ENCODE measurements at places on chromosomes 7 and 10.

DNA sequence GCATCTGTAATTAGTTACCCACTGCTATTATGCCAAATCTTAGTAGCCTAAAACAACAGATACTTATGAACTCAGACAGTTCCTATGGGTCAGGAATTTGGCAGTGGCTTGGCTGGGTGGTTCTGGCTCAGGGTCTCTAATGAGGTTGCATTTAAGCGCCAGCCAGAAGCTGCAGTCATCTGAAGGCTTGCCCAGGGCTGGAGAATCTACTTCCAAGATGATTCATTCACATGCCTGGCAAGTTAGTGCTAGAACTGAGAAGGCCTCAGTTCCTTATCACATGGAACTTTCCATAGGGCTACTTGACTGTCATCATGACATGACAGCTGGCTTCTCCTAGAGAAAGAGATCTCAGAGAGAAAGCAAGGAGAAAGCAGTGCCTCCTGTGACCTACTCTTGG, 121.3 kb downstream of the AVL9 start:
- DNase-seq: peak; percentile 91

DNA sequence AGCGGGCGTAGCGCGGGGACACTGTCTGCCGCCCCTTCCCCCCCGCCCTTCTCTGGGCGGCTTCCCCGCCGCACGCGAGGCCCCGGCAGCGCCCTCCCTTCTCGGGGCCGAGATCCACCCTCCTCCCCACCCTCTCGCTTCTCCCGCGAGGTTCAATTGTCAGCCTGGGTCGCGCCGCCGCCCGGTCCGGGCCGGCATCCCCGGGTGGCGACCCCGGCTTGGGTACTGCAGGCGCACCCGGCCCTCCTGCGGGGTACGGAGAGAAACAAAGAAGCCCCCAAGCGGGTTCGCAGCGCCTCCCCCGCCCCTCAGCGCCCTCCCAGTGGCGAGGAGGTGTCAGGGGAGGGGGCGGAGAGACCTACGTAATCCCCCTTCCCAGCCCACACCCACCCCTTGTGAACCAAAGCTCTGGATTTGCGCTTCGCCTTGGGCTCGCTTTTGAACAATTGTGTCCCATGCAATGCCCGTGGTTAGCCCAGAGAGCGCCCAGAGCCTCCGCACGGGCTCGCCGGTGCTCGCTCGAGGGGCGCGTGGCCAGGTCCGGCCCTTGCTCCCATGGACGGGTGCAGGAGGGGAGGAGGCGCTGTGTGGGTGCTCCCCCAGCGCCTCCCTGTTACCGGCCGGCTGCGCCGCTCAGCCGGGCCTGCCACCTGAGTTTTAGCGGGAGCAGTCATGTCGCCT, 634 bp downstream of the HECW1 start:
- peak; percentile 57 for DNase-seq

DNA sequence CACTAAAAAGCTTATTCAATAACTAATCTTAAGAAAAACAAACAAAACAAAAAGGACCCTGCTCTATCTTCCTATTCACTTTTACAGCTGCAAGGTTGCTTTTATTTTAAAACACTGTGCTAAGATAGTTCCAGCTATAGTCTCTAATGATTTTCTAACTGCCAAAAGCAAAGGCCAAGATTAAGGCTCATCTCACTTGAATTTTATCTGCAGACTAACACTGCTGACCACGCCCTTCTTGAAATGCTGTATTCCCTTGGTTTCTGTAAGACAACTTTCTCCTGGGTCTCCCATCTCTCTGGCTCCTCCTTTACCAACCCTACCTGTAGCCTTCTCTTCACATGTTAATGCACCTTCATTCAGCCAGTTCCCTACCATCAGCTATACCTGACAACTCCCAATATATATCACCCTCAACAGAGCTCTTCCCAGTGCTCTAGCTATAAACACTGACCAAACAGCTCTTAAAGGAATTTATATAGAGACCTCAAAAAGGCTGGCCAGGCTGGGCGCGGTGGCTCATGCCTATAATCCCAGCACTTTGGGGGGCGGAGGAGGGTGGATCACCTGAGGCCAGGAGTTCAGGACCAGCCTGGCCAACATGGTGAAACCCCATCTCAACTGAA, 11.7 kb downstream of the SRPK2 start:
- no peak for DNase-seq

GRCh38 chr10:132820056-132820455, 34.1 kb upstream of the NKX6-2 start:
- DNase-seq: no peak

- no peak for DNase-seq
These were observed 19.5 kb upstream of the C10orf95 start for GRCh38 chr10:102470579-102471546.

DNA sequence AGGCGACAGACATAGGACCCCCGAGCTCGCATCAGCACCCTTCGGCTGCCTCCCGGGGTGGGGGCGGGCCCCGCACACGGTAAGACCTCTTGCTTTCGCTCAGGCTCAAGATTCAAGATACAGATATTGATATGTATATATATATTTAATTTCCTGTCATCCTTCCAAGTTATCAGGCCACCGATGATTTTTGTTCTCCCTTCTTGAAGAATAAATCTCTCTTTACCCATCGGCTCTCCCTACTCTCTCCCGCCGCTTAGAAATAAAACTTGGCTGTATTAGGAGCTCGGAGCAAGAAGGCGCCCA, 603 bp downstream of the ADRA2A start:
- DNase-seq: no peak

GRCh38 chr10:90133606-90134005, 432.2 kb downstream of the KIF20B start:
- DNase-seq: no peak

DNA sequence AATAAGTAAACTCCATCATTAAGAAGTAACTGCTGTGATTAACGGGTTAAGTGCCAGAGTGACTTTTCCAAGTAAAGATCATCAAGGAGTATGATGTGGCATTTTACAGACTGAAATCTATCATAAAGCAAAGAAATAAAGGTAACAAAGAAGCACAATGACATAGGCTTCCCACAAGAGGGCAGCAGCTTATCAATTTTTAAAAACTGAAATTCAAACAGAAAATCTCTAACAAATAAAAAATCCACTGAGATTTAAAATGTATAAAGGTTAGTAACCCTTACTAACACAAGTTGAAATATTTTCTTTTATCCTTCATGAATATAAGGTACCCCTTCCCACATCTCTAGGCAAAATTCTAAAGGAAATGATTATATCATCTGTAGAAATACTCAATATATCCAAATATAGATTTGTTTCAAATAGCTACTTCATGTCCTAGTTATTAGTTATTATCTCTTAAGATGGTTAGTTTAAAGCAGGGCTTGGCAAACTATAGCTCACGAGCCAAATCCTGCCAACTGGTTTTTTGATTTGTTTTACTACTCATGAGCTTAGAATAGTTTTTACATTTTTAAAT, 29.2 kb downstream of the FAM3C start:
- DNase-seq: no peak

- peak; percentile 73 for DNase-seq
These were observed 40.5 kb downstream of the AOAH start for GRCh38 chr7:36683695-36684357.

GRCh38 chr10:93757136-93757535, 600 bp upstream of the LGI1 start:
- no peak for DNase-seq

DNA sequence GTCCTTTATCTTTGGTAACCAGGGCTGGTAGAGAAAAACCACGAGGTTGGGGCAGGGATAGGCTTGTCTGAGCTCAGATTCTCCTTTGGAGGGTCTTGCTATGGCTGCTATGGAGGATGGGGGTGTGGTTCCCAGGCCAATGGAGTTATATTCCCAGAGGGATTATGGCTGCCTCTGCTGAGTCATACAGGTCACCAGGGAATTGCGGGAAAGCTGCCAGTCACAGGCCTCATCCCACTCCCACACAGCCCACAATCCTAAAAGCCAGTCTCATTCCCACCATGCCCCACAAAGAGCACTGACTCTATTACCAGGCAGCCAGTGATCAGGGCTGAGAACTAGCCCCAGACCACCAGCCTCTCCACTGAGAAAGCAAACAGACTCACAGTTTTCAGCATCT, 316.6 kb upstream of the TMEM229A start:
- no peak for DNase-seq

- DNase-seq: no peak
These were observed 3.0 kb upstream of the PRSS37 start for GRCh38 chr7:141844256-141844655.

DNA sequence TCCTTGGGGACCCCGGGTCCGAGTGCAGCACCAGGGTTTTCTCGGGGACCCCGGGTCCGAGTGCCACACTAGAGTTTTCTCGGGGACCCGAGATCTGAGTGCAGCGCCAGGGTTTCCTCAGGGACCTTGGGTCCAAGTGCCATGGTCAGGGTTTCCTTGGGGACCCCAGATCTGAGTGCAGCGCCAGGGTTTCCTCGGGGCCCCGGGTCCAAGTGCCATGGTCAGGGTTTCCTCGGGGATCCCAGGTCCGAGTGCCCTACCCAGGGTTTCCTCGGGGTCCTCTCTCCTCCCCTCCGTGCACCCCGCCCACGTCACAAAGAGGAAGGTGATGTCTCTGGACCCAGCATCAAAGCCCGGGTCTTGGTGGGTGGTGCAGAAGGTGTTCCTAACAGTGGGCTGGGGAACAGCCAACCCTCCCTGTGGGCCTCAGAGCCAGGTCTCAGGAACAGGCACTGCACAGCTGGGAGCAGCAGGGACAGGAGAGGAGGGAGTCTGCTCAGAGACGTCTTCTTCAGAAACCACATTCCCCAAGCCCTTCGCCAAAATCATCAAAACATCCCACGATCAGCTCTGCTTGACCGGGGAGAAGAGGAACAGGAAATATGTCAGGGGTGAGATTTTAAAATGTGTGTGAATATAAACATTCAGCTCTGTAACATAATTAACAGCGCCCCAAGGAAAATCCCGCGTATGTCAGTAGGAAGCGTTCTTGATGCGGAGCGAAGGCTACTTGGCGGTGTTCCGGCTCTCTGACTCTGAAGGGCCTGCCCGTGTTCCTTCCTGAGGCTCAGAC, 540.7 kb downstream of the DNAJB6 start:
- no peak for DNase-seq

DNA sequence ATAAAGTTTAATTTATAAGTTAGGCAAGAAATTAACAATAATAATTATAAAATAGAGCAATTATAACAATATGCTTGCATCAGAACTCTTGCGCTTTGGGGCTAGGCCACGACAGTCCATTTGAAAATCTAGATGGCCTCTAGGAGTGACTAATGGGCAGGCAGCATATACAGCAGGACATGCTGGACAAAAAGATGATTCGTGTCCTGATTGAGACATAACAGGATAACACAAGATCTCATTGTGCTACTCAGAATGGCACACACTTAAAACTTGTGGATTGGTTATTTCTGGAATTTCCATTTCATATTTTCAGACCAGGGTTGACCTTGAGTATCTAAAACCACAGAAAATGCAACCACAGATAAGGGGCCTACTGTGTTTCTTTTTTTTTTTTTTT, 27.5 kb downstream of the CTNNA3 start:
- DNase-seq: peak; percentile 41

GRCh38 chr7:92608380-92609322, 18.5 kb upstream of the FAM133B start:
- DNase-seq: no peak

- DNase-seq: peak; percentile 35
These were observed 203.9 kb downstream of the TEX36 start for GRCh38 chr10:125479059-125479458.

DNA sequence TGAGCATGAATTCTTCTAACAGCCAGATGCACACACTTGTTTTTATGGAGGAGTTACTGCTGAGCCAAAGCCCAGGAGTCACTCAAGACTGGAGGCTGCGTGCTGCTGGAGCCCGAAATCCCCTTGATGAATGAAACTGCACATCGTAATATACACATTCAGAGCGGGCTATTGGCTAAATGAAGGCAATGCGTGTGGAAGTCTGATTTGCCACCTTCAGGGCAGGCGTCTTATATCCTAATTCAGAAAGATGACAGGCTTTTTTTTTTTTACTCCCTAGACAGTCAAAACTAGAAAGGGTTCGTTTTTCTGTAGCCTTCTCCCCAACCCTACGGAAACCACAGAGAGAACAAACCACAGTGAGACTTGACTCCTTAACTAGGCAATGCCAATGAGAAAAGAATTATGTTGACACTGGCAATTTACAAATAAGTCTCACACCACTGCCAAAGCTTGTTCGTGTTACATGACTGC, 227.2 kb upstream of the KLF14 start:
- peak; percentile 93 for DNase-seq

DNA sequence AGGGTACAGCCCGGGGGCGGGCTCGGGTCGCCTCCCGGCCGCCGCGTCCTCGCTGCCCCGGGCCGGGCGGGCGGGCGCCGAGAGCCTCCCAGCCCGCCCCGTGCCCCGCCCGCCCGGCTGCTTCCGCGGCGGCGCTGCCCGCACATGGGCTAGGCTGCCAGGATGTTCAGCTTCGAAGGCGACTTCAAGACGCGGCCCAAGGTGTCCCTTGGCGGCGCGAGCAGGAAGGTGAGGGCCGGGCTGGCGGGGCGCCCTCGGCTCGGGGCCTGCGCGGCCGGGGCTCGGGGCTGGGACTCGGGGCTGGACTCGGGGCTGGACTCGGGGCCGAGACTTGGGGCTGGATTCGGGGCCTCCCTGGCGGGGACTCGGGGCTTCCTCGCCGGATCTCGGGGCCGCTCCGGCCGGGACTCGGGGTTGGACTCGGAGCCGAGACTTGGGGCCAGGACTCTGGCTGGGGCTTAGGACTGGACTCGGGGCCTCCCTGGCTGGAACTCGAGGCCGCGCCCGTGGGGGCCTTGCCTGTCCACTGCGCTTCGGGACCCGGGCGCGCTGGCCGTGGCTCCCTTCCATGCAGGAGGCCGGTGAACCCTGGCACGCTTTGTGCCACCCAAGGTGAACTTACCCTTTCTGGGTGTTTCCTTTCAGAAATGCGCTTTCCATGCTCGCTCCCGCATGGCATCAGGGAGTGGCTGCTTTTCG, 534 bp downstream of the UBE3C start:
- peak; percentile 18 for DNase-seq

- DNase-seq: peak; percentile 80
These were observed 96.8 kb upstream of the AGR3 start for GRCh38 chr7:16978358-16979244.

GRCh38 chr10:33041783-33042437, 83.9 kb upstream of the ITGB1 start:
- DNase-seq: no peak

DNA sequence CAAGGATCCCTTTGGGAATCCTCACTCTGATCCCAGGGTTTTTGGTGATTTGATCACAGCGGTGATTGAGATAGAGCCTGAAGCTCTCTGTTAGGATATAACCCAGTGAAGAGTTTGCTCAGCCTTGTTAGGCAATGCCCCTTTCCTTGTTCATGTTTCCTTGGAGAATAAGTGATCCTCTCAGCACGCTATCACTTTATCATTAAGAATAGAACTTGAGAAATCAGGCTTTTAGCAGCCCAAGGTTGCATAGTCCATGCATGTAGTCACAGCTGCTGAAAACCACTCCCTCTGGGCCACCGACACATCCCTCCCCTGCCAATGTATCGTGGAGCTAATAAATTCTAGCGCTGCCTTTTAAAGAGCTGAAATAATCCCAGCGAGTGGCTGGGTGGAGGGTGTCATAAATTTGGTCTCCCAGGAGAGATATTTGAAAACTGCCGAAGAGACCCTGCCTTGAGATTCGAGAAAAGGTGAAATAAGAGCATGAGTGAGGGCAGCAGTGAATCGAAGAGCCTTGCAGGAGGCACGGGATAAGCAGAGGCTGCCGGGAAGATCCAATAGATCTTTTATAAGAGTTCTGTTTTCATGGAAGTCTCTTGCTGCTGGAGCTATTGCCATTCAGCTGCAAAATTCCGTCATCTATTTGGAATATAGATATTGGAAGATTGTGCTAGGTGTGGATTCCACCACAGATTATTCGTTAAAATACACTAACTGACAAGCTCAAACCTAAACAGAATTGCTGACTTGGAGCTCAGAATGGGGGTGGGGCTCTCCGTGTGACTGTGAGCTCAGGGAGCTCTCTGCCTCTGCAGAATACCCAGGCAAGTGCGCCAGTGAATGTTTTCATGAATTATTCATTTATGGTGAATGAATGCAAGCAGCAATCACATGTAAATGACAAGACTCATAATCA, 249.8 kb downstream of the TRIL start:
- peak; percentile 87 for DNase-seq
